Hematopoietic multipotent progenitor cell treated with erythropoietin and hydrocortisone succinate and interleukin-3 and kit ligand, for 15 days (in vitro differentiated cells): ENCODE measurements at places on chromosomes 12 and 14.
A peak's percentile ranks its signal among the peaks of the same experiment; 100 is the strongest.

DNA sequence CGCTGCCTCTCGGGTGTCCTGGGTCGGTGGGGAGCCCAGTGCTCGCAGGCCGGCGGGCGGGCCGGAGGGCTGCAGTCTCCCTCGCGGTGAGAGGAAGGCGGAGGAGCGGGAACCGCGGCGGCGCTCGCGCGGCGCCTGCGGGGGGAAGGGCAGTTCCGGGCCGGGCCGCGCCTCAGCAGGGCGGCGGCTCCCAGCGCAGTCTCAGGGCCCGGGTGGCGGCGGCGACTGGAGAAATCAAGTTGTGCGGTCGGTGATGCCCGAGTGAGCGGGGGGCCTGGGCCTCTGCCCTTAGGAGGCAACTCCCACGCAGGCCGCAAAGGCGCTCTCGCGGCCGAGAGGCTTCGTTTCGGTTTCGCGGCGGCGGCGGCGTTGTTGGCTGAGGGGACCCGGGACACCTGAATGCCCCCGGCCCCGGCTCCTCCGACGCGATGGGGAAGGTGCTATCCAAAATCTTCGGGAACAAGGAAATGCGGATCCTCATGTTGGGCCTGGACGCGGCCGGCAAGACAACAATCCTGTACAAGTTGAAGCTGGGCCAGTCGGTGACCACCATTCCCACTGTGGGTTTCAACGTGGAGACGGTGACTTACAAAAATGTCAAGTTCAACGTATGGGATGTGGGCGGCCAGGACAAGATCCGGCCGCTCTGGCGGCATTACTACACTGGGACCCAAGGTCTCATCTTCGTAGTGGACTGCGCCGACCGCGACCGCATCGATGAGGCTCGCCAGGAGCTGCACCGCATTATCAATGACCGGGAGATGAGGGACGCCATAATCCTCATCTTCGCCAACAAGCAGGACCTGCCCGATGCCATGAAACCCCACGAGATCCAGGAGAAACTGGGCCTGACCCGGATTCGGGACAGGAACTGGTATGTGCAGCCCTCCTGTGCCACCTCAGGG, 679 bp downstream of the ARF6 start:
- peak; percentile 75 for DNase-seq

GRCh38 chr14:75864352-75864751, 117.4 kb downstream of the TGFB3 start:
- no peak for DNase-seq

DNA sequence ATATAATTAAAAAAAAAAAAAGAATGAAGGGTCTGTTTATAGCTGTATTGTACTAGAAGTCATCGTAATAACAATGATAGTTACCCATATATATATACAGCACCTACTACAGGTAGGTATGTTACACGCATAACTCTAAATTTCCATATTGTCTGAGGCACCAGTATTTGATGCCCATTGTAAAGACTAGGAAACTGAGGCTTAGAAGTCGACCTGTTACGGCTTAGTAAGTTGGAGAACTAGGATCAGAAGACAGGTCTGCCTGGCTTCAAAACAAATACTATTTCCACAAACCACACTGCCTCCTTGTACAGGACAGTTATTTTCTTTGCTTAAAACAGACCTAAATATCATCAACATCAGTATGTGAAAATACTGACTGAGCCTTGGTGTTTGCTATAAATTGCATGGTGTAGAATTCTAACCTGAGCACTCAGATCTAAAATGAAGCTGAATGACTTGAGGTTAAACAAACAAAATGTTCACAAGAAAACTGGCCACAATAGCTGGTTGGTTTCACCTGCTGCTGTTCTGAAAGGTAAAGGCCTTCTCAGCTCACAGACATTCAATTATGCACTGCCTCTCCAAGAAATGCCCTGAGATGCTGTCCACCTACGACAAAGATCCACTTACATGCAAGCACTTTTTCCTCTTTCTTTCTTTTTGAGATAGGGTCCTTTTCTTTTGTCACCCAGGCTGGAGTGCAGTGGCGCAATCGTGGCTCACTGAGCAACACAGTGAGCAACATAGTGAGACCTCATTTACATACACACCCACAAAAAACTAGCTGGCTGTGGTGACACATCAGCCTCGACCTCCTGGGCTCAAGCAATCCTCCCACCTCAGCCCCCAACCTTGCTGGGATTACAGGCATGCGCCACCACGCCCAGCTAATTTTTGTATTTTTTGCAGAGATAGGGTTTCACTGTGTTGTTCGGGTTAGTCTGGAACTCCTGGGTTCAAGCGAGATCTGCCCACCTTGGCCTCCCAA, 35.7 kb downstream of the SSH1 start:
- no peak for DNase-seq

GRCh38 chr12:57640175-57641042, 7.4 kb upstream of the B4GALNT1 start:
- DNase-seq: no peak

- DNase-seq: peak; percentile 12
Measured at GRCh38 chr12:111330800-111331752, 37.8 kb downstream of the PHETA1 start.

GRCh38 chr14:93041830-93042229, 73.9 kb downstream of the ITPK1 start:
- DNase-seq: no peak

DNA sequence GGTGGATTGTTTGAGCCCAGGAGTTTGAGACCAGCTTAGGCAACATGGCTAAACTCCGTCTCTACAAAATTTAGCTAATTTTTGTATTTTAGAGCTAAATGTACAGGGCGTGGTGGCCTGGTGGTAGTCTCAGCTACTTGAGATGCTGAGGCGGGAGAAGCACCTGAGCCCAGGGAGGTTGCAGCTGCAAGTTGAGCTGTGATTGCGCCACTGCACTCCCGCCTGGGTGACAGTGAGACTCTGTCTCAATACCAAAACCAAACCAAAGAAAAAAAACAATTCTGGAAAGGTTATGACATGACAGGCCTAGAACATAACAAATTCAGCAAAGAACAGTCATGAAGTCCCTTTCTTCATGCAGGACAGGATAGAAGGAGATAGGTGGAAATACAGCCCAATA, 25.7 kb downstream of the WDR89 start:
- DNase-seq: no peak

DNA sequence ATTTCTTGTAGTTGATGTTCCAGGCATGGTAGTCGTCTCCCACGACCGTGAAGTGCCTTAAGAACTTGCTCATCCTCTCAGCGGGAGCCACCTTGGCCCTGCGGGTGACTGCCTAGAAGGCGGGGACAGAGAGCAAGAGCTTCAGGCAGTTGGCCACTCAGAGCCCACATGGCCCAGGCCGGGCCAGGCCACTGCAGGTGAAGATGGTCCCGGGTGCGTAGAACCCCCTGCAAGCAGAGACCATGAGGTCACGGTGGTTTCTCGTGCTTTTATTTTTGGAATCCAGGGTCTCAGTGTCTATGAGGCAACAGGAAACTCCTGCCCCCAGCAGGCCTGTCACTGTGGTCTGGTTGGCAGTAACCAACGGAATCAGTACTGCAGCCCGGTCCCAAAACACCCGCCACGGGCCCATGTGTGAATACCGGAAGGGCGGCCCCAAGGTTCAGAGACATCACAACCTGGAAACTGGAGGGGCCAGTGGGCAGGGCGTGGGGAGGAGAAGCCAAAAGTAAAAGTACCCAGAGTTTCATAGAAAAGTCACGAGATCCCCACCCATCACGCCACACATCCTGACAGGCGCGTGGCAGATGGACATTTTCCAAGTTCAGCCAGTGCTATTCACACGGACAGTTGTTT, 27.5 kb downstream of the HVCN1 start:
- no peak for DNase-seq

- no peak for DNase-seq
Measured at GRCh38 chr14:82855912-82856391, 1322.3 kb upstream of the SEL1L start.

DNA sequence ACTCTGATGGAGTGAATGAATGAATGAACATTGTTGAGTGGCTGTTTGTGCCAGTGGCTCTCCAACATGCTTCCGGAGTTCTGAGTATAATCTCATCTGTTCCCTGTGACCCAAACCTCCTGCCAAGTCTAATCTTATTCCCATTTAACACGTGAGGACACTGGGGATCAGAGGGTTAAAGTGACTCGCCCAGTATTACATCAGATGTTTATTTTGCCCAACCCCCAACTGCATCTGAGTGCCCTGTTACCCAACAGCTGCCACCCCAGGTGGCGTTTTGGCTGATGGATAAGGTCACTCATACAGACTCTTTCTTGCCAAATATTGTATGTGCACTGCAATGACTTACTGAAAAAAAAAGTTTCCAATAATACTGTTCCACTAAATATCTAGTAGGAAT, 210.9 kb downstream of the EXOC5 start:
- no peak for DNase-seq

- DNase-seq: peak; percentile 16
Measured at GRCh38 chr12:103799857-103800771, 40.9 kb downstream of the NT5DC3 start.

DNA sequence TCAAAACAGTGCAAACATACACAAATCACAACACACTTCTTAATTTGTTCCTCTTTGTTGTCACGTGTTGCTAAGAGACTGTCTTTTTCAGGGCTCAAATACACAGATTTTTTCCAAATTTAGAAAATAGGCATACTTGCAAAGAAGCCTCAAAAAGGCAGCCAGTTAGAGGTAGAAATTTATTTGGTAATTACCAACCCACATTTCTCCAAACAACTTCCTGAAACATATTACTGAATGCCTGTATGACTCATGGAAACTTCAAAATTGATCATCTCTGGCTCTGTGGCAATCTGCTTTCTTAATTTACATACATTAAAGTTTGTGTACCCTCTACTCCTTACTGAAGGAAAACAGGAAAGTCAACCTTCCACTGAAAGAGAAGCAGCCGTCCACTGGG, 36.4 kb downstream of the PPM1H start:
- no peak for DNase-seq

- DNase-seq: no peak
Measured at GRCh38 chr12:78470354-78471195, 394.0 kb upstream of the SYT1 start.

DNA sequence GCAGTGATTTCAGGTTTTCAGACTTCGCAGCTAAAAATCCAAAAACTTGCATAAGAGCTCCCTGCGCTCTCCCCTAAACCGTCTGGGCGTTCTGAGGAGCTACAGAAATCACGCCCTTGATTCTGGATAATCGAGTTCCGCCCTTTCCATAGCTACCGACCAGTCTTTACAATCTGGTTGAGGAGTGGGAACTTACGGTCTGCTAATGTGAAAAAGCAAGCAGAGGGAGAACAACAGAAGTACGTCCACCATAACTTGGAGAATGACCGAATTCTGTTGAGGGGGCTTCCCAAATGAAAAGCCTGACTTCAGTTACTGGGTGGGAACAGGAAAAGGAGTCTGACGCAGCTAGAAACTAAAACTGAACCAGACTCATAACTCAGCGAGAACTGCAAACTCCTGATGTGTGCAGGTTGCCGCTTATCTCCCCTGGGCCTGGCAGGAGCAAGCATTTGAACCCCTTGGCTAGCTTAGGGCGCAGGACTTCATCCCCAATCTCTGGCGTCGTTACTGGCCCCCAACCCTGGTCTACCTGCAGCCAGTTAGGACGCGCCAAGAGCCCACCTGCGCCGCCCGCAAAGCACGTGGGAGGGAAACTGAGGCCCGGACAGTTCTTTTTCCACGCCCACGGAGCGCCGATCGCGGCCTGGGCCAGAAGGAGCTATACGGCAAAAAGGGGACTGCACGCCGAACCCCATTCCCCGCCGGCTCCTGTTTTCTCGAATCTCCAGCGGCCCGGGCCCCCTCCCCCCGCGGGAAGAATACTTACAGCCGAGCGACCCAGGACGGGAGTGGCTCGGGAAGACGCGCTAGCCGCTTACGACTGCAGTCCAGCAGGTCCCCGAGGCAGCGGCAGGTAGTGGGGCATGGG, 838 bp downstream of the LRIG3 start:
- DNase-seq: no peak

- DNase-seq: peak; percentile 32
Measured at GRCh38 chr14:90815822-90816662, at the start of gene TTC7B. Gene TTC7B, minus strand, starts transcription at chr14:90816430. Its CDS starts 135 bp downstream, at chr14:90816295.

- DNase-seq: no peak
Measured at GRCh38 chr14:32330351-32331111, 1.4 kb downstream of the AKAP6 start.

DNA sequence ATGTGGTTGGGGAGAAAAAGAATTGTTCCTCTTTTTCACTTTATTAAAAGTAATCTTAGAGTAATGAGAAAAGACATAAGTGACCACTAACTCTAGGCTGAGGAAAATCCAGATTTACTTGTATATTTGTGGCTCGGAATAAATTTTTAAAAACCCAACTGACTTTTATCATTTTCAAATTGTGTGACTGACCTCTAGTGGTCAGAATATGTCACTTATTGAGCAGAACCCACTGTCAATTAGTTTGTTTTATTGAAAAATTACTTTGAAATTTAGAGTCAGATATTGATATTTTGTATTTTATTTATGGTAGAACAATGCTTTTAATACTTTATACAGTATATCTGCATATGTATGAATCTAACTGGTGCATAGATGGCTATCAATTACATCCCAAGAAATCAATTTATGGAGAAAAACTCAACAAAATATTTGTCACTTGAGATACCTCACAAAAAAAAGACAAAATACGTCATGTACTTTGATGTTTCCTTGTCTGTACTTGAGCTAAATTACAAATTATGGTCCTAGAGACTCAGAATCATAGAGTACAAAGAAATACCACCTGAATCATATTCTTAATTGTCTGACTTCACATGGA, 229.4 kb downstream of the CNTN1 start:
- DNase-seq: peak; percentile 4

GRCh38 chr12:121892673-121893561, 4.3 kb downstream of the PSMD9 start:
- peak; percentile 36 for DNase-seq

- DNase-seq: no peak
Measured at GRCh38 chr14:66459603-66460002, 26.6 kb upstream of the CCDC196 start.

DNA sequence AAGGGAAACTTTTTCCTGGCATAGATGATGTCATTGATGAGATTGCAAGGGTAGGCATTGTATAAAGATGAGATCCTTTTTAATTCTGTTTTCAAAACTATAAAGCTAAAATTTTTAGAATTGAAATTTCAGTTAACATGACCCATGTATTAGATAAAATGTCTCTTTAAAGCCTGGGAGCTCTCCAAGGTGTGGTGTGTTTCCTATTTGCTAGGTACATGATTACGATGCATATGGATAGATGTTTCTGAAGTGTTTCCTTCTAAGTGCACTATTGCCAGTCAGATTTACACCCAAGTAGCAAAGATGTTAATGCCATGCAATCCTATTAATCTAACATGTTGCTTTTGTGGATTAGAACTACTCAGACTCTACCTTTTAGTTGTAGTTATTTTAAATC, 834.7 kb downstream of the DIO2 start:
- DNase-seq: no peak

GRCh38 chr12:16884056-16884455, 278.1 kb upstream of the LMO3 start:
- no peak for DNase-seq

DNA sequence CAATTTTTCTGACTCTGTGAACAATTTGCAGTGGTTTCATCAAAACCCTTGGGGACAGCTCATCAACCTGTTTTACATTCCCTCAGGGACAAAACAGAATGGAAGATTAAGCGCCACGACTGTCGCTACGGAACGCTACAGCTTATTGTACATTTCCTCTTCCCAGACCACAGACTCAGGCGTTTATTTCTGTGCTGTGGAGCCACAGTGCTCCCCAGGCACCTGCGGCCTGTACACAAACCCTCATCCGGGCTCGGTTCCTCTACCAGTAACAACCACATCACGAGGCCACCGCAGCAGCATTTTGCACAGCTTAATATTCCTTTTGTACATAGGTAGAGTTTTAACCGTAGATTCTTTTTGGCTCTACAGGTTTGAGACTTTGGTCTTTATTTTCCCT, 397.4 kb upstream of the OR4E1 start:
- DNase-seq: no peak

- no peak for DNase-seq
Measured at GRCh38 chr14:94868772-94869072, 98.8 kb upstream of the GSC start.
